ENCODE measurements at places on chromosomes 3 and 15.

DNA sequence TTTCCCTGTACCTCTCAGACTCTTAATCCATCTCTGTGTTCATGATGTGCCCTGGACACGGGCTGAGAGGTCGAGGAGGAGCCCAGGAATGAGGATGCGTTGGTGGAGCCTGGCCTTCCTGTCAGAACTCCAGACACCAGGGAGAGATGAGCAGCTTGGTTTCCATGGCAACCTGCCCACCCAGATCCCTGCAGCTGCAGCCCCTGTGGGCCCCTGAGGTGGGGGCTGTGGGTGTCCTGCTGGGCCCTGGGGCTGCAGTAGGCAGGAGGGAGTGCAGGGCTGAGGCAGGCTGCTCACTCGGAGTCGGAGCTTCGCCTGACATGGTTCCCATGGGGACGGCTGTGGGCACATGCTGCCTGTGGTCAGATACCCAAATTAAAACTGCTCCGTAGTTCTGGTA, 7.7 kb upstream of the SCN10A start:
- DNase-seq = no peak

DNA sequence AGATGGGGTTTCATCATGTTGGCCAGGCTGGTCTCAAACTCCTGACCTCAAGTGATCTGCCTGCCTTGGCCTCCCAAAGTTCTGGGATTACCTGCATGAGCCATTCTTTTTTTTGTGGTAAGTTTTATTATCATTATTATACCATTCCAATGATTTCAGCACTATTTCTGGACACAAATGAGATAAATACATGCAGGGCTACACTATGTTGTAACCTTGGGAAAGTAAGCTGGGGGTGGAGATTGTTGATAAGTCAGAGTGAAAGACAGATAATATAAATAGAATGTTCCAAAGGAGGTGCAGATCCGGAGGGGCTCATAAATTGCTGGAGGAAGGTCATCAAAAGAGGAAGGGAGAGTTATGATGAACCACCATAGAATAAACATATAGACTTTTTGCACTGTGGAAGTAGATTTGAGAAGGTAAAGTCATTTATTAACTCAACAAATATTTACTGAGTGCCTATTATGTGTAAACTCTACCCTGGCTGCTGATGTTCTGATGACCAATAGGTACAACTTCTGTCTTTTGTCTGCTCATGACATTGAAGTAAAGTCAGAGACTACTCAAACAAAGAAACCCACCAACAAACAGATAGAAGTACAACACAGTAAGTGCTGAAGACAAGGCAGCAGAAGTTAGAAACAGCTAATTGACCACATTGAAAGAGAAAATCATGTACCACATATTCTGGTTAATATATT, 478.9 kb upstream of the GOLIM4 start:
- no peak for DNase-seq

GRCh38 chr15:41079717-41080116, 36.4 kb downstream of the INO80 start:
- DNase-seq = no peak

GRCh38 chr3:126524429-126524988, 554 bp downstream of the CHST13 start:
- DNase-seq = no peak

DNA sequence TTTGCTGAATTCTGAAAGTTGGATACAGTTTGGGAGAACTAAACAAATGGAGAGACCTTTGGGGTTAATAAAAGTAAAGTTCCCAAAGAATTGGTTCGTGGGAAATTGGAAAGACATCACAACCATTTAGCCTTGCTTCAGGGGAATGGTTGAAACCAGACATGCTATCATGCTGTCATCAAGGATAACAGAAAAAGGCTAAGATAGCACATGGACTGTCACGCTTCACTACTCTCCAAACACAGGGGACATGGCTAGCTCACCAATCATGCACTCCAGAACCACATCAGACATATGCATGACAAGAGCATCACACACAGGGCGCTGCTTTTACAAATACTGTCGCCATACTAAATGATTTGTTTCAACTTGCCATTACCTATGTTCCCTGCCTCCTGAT, 671.7 kb upstream of the ROBO1 start:
- DNase-seq = no peak

Data from hippocampal formation (tissue), 2 donors.